Right lobe of liver (tissue), 6 donors: ENCODE measurements at places on chromosomes 4 and X.

GRCh38 chrX:47633689-47634590 lies 4.2 kb upstream of the CFP start:
- DNase-seq = no peak
- H3K27ac ChIP-seq = no peak overlapping the region
- no peak overlapping the region for H3K4me3 ChIP-seq
- no peaks in the 10 kb centered on the region for H3K4me1 ChIP-seq
- no peaks in the 10 kb centered on the region for H3K27me3 ChIP-seq

GRCh38 chr4:125626946-125627345 lies 312.2 kb downstream of the FAT4 start:
- no peaks in the 10 kb centered on the region for H3K27me3 ChIP-seq
- no peaks in the 10 kb centered on the region for H3K4me1 ChIP-seq
- H3K4me3 ChIP-seq = no peak overlapping the region
- no peak for DNase-seq

DNA sequence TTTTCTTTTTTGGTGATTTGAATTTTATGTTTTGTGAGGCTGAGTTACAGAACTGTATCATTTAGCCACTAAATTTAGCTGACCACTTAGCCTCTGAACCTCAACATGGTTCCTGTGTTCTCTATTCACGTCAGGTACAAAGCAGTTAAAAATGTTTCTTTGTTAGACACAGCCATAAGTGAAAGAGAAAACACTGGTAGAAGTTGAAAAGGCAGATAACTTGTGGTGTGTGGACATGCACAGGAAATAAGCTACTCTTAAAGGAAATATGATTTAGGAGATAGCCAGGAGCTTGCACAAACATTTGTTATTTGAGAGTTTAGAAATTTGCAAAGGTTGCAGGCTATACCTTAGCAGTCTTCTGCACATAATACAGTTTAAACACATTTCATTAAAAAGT lies 171.0 kb upstream of the RPS6KA3 start:
- H3K4me1 ChIP-seq = no peaks in the 10 kb centered on the region
- H3K27me3 ChIP-seq = no peaks in the 10 kb centered on the region
- H3K4me3 ChIP-seq = no peak overlapping the region
- no peak for DNase-seq

DNA sequence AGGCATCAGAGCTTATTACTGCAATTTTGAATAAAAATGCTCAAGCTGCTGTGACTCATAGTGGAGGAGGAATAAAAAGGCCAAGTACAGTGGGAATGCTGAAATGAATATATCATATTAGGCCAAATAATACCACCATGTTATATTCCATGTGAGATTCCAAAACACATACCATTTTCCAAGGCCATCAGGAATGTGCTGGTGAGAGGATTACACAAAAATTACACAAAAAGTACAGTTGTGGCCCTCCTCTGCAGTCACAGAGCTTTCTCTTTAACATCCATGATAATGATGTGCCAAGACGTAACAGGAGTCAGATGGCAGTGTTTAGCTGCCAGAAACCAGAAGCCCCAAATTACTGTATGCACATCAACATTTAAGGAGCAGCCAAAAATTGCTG lies 153.5 kb downstream of the PCDH18 start:
- H3K27ac ChIP-seq = no peak overlapping the region
- no peaks in the 10 kb centered on the region for H3K36me3 ChIP-seq
- H3K4me3 ChIP-seq = no peak overlapping the region
- no peak for DNase-seq

GRCh38 chrX:144801786-144802185 lies 445.5 kb upstream of the SPANXN1 start:
- no peaks in the 10 kb centered on the region for H3K36me3 ChIP-seq
- no peak overlapping the region for H3K27ac ChIP-seq
- no peak overlapping the region for H3K4me3 ChIP-seq

- DNase-seq = no peak
- H3K27ac ChIP-seq = no peak overlapping the region
- no peaks in the 10 kb centered on the region for H3K36me3 ChIP-seq
Measured at GRCh38 chr4:169209388-169209883, 61.3 kb downstream of the SH3RF1 start.

DNA sequence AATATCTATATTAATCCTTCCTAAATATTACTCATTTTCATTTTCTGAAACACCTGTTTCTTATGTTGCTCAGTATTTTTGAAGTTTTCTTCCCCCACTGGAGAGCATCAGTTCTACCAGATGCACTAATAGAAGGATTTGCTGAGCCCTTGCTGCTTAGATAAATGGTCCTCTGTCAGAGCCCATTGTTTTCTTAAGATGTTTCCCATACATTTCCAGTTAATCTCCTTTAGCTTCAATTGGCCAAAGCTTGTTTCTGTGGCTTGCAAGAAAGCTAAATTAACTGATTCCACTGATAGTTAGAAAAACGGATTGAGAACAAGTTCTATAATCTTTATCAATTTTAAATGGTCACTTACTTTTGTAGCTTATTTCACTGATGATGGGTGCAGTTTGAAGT lies 1425.5 kb downstream of the PCDH18 start:
- no peak overlapping the region for H3K4me3 ChIP-seq
- H3K27ac ChIP-seq = no peak overlapping the region
- no peaks in the 10 kb centered on the region for H3K36me3 ChIP-seq
- no peak for DNase-seq

DNA sequence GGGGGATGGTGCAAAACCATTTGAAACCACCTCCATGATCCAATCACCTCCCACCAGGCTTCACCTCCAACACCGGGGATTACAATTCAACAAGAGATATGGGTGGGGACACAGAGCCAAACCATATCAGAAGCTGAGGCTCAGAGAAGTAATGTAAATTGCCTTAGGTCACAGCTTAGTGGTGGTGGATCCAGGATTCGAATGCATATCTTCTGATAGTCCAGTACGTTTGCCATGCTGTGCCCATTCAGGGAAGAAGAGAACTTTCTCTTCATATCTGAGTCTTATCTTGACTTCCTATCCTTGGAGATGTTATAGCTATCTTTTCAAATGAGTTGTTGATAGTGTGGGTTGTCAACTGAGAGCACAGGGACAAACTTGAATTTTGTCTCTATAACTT lies 325.5 kb downstream of the ZIC3 start:
- no peak for DNase-seq
- H3K4me1 ChIP-seq = no peaks in the 10 kb centered on the region
- H3K27ac ChIP-seq = no peak overlapping the region
- H3K4me3 ChIP-seq = no peak overlapping the region
- H3K36me3 ChIP-seq = no peaks in the 10 kb centered on the region

DNA sequence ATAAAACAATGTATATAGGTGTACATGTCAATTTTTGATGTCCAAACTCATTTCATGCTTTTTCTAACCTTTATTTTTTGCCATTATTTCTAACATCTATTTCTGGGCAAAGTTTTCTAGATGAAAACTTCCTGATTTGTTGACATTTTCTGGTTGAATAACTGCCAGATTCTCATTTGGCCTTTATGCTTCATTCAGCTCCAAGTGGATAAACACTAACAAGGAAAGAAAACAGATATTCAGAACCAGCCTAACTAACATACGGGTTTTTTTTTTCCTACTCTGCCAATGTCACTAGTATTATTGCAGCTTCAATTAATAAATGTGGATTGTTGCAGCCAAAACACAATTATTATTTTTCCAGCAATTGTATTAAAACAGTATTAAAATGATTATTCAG lies 50.9 kb upstream of the RAP1GDS1 start:
- no peak for DNase-seq
- H3K27me3 ChIP-seq = no peaks in the 10 kb centered on the region
- no peak overlapping the region for H3K4me3 ChIP-seq
- H3K27ac ChIP-seq = no peak overlapping the region

- no peak overlapping the region for H3K27ac ChIP-seq
- no peaks in the 10 kb centered on the region for H3K27me3 ChIP-seq
- H3K36me3 ChIP-seq = no peaks in the 10 kb centered on the region
Measured at GRCh38 chr4:56570041-56570440, 64.5 kb downstream of the ARL9 start.

GRCh38 chrX:24494647-24495075 lies 29.6 kb downstream of the PDK3 start:
- H3K4me1 ChIP-seq = no peaks in the 10 kb centered on the region
- DNase-seq = no peak
- H3K4me3 ChIP-seq = no peak overlapping the region

- H3K27ac ChIP-seq = peak overlapping the region; percentile 4
- no peaks in the 10 kb centered on the region for H3K36me3 ChIP-seq
- H3K27me3 ChIP-seq = no peaks in the 10 kb centered on the region
- no peak overlapping the region for H3K4me3 ChIP-seq
- no peak for DNase-seq
Measured at GRCh38 chrX:37825215-37825842, 22.0 kb downstream of the DYNLT3 start.
